ENCODE measurements at places on chromosomes 12 and 14.
A peak's percentile ranks its signal among the peaks of the same experiment; 100 is the strongest.

- no peak for DNase-seq
Measured at GRCh38 chr14:53934778-53935414, 21.7 kb downstream of the BMP4 start.

- DNase-seq, result no peak
Measured at GRCh38 chr12:105315726-105316125, 14.8 kb upstream of the C12orf75 start.

- no peak for DNase-seq
Measured at GRCh38 chr14:93054006-93054405, 61.7 kb downstream of the ITPK1 start.

DNA sequence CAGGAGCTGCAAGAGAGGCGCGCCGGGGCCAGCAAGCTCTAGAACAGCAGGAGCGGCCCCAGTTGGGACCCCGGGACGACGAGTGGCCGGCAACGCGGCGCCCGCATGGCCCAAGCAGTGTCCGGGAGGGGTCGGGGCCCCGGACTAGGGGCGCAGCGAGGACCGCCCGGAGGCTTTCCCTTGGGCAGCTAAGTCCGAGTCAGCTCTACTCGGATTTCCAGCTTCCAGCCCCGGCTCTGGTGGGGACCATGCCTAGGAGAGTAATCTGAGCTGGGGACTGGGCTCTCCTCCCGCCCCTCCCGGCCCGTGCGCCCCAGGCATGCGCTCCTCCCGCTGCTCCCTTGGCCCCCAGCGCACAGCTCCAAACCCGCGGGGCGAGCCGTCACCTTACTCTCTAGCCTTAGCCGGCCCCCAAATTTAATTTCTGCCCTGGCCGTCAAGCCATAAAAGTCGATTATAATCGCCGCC, 41.6 kb upstream of the CAPRIN2 start:
- peak; percentile 78 for DNase-seq

- DNase-seq, result peak; percentile 38
Measured at GRCh38 chr14:63781686-63782085, 53.8 kb upstream of the SGPP1 start.

GRCh38 chr12:121673013-121673511, 3.6 kb upstream of the MORN3 start:
- DNase-seq, result peak; percentile 52

DNA sequence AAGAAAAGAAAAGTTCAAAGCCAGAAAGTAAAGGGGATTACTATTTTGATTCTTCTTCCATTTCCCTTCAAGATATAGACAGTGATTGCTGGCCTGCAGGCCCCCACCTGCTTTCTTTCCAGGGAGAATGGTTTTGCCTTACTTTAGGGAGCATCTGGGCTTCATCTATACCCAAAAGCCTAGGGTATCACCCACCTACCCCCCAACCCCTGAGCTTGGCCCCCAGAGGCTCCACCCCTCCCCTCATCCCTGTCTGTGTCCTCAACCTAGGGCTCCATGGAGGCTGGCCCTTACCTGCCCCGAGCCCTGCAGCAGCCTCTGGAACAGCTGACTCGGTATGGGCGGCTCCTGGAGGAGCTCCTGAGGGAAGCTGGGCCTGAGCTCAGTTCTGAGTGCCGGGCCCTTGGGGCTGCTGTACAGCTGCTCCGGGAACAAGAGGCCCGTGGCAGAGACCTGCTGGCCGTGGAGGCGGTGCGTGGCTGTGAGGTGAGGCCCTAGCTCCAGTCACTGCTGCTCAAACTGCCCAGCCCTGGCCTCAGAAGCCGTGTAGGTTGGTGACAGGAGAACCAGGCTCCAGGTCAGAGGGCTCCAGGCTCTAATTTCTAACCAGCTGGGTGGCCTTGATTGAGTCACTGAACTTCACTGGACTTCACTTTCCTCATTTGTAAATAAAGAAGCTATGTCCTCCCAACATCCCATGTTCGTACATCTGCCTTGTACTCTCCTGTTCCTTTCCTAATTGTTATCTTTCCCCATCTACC, 13.6 kb downstream of the ARHGEF40 start:
- DNase-seq, result no peak

- no peak for DNase-seq
Measured at GRCh38 chr12:51329742-51330141, 5.8 kb upstream of the BIN2 start.

DNA sequence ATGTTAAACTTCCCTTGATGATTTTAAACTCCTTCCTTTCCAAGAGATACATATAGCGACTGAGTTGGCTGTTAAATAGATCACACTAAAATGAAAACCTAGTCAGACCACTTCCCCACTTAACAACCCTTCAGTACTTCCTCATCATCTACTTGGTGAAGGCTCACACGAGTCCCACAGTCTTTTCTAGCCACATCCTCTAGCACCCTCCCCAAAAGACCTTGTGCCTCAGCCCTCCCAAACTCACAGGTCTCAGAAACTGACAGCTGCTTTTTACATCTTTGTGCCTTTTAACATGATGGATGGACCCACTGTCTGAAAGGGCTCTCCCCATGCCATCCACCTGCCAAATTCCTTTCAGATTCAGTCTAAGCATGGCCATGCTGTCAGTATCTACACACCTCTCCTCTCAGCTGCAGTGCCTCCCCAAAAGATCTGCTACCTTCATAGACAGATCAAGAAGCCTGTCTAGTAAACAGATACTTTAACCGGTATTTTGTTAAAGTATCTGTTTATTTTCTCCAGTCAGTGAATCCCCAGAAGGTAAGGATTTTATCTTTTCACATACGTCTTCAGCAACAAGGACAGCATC, 65.1 kb upstream of the GPHB5 start:
- DNase-seq, result no peak

DNA sequence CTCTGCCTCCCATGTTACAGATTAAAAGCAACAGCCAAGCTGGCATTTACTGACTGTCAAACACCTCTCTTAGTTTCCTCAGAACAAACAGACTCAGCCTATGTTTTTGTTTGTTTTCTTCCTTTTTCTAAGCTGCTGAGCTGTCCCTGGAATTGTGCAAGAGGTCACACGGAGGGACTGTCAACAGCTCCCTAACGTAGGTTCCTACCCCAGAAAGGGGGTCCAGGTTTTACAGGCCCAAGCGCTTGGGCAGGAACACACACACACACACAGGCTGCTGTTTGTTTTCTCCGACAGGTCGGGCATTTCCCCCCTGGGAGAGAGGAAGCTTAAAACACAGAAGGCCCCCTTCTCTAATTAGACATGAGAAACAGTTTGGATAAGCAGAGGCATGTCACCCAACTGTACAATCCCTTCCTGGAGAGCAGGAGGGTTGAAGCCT, 739.6 kb upstream of the TBX3 start:
- DNase-seq, result no peak

DNA sequence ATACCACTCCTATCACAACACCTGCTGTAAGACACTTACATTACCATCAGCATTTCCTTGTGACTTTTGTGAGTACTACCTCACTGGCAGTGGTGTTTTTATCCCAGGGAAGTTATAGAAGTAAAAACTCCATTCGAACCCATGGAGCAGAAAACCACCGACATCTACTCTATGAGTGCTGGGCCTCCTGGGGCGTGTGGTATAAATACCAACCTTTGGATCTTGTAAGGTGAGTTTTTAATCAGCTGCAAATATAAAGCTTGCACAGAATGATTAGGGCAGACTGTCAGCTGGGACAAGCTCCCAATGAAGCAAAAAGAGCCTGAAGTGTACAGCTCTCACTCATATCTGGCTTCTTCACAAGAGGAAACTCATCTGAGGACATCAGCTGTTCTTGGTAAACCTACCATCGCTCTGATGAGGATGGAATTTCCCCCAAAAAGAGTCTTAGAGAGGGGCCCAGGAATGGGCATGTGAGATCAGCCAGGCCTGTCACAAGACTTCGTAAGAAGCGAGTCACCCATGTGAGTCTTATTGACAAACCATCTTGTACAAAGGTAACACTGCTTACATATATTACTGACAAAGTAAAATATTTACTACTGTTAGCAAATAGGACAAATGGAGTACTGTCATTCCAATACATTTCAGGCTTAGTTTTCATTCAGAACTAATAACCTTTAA, 170.0 kb downstream of the SLC5A8 start:
- DNase-seq, result no peak

- DNase-seq, result no peak
Measured at GRCh38 chr12:57464569-57464968, 5.0 kb downstream of the GLI1 start.

GRCh38 chr12:116609319-116610114, 50.3 kb downstream of the MAP1LC3B2 start:
- DNase-seq, result no peak

DNA sequence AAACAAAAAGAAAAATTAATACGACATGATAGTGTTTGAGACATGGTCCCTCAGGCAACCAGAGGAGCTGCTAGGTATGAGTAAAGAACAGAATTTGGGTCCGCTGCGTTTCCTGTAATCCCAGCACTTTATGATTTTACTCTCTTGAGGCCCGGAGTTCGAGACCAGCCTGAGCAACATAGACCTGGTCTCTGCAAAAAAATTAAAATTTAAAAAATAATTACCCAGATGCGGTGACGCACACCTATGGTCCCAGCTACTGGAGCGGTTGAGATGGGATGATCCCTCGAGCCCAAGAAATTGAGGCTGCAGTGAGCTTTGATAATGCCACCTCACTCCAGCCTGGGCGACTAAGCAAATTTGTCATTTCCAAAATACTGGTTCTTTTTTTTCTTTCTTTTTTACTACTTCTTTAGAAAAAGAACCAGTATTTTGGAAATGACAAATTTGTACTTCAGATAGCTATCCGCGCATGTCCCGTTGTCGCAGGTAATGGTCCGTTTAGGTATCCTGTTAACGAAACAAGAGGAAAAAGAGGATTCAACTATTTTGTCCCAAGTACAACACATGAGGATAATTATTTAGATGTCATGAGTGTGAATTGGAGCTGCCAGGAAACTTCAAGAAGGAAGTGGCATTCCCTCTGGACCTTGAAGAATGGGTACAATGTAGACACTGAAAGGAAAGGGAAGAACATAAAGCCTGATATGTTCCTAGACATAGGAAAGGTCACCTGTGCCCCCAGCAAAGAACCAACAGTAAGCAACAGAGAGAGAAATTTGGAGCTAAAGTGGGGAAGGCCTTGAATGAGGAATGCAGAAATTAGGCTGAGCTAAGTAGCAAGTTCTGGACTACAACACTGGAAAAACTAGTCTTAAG, 1.2 kb upstream of the HECTD1 start:
- DNase-seq, result no peak

DNA sequence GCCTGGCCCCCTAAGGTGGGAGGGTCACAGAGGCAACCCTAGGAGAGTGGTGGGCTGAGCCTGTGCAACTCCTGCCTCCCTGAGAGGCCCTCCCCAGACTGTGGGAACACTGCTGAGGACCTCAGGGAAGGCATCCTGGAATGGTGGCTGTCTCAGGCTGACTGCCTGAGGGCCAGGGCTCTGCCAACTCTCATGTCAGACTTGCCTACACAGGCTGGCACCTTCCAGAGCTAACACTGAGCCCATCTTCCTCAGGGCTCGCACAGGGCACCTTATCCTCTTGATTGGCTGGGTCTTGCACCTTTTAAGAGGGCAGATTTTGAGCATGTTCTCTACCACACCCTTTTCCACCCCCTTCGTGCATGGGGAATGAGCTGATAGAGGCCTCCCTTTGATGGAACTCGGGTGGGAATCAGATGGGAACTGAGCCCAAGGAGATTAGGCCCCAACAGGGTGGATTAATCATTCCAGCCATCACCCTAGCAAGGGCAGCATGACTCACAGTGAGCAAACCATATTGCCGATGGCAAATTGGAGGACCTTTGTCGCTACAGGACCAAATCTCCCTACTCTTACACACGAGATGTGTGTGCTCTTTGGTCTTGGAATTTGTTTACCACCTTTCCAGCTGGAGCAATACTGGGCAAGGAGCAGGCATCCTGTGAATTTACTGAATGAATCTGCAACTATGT, 702.8 kb downstream of the VRK1 start:
- peak; percentile 9 for DNase-seq

GRCh38 chr12:988646-989045, 2.4 kb upstream of the ERC1 start:
- no peak for DNase-seq

DNA sequence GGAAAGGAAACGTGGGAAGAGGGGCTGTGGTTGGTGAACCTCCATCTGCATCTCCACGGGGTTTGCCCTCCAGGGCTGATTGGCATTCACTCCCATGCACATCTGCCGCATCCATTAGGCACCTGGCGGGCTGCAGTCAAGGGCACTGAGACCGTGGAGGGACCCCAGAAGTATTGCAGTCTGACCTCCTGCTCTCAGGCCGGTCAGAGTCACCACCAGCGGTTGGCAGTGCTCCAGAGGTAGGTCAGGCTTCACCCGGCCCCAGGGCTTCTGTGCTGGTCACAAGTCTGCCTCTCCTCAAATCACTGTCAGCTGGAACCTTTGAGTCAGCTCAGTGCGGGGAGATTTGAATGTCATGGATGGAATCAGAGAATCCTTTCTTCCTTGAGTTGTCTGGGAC, 132.3 kb downstream of the PAPOLA start:
- peak; percentile 35 for DNase-seq

- DNase-seq, result no peak
Measured at GRCh38 chr12:68755536-68756243, 9.7 kb downstream of the SLC35E3 start.

DNA sequence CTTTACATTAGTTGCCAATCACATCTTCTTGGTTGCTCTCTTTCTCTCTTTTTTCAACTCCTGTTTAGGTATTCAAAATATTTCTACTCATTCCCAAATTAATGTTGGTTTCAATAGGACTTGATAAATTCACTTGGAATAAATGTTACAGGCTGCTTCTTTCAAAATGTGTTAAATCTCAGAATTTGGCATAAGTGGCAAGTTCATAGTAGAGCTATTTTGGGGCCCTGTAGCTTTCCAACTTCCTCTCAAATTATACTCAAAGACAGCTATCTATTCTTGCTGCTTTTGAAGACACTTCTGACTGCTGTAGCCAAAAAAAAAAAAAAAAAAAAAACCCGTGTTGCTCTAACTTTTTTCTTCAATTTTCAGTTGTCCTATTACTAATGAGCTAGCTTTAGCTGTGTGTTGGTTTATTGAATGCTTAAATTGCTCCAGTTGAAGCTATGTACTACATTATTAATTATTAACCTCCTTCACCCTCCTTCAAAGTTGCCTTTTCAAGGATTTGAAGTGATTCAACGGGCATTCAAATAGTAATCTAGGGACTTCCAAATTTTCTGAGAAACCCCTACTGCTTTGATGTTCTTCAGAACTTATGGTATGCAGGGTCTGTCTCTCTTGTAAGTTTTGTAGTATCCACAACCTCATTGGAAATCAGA, 554.6 kb upstream of the FLRT2 start:
- DNase-seq, result no peak

DNA sequence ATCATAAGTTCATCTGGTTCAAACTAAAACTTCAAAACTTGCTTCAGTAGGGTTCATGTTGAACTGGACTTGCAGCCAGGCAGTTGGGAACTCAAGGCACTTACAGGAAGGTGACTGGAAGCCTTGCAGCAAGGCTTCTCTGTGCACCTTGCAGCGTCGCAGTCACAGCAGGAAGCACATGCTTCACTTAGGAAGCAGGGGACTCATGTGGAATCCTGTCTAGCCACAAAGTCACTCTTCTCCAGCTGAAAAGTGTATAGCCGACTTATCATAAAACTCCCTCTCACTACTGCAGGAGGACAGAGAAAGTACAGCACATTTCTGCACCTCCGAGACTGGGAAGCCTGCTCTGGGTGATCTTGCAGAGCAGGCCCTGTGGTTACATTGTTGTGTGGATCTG, 114.0 kb upstream of the PRB2 start:
- DNase-seq, result no peak

- DNase-seq, result no peak
Measured at GRCh38 chr14:95683793-95684192, 2.4 kb upstream of the TCL1B start.

GRCh38 chr12:27555925-27556778, 32.1 kb downstream of the PPFIBP1 start:
- peak; percentile 83 for DNase-seq

- DNase-seq, result no peak
Measured at GRCh38 chr14:72165229-72165698, 233.0 kb downstream of the RGS6 start.
